ENCODE measurements at places on chromosomes 2 and 18.

GRCh38 chr2:96832754-96833507 lies 10.9 kb downstream of the ANKRD23 start:
- peak; percentile 46 for DNase-seq

DNA sequence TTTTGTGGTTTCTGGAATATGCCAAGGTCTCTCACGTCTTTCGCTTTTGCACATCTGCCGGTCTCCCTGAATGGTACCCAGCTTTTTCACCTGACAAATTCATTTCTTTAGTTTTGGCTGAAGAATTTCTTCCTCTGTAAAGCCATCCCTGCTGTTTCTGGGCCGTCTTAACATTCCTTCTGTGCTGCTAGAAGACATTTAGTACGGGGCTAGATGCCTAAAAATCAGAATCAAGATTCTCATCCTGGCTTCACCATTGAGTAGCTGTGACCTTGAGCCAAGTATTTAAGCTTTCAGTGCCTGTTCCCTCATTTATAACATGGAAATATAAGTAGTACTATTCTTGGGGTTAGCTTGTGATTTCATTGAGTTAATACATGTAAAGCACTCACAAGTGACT lies 6.4 kb upstream of the BCL2 start:
- no peak for DNase-seq

DNA sequence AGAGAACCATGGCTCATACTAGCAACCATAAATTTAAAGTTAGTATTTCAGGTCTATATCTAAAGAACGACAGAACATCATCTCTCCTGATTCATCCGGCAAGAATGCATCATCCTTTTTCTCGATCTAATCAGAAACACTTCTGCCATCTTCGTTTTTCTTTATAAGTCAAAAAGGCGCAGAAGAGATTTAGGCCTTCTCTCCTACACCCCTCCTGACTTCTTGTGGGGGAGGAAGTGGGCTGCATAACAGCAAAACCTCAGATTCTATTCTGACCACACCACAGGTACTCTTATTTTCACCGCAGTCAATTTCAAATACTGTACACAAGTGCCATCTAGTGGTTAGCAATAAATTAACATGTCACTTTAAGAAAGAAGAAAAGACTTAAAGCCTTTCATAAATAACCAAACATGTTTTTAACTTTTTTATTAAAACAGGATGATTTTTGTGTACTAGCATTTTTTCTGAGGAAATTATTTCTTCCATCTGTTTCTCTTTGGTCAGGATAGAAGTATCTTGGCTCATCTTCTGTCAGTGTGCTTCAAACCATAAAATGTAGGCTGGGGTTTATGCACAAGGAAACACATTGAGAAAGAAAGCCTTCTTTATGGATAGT lies 48.4 kb upstream of the PIK3C3 start:
- DNase-seq = peak; percentile 3

GRCh38 chr2:167140767-167141166 lies 252.5 kb downstream of the XIRP2 start:
- DNase-seq = no peak

- DNase-seq = no peak
Measured at GRCh38 chr18:57961876-57962505, 82.0 kb upstream of the NEDD4L start.

GRCh38 chr2:168471163-168471475 lies 15.0 kb downstream of the CERS6 start:
- no peak for DNase-seq

DNA sequence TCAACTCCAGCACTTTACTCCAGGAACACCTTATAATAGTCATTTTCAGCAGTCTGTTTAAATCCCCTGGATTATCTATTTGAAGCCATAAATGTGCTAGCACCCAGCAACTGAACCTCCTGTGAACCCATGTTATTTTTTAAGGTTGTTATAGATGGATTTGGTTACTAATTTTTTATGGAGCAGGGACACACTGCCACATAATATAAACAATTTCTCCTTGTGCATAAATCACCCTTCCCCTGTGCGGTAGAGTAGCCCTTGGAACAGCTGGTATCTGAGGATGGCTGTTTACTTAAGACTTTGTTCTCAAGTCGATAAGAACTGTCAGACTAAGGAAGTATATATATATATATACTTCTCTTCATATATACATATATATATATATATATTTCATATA lies 367.4 kb downstream of the EPHA4 start:
- no peak for DNase-seq

DNA sequence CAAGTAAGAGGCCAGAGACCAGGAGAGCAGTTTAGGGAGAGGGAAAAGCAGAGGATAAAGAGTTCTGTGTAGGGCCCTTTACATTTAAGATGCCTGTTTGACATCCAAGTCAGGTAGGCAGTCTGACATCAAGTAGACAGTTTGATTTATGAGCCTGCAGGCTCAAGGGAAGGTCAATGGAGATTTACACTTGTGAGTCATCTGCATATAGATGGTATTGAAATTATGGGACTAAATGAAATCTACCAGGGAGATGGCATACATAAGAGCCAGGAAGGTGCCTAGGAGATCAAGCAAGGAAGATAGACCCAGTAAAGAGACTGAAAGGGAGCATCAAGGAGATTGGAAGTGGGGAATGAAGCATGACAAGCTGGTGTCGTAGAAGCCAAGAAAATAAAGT lies 212.4 kb upstream of the PKDCC start:
- no peak for DNase-seq

- no peak for DNase-seq
Measured at GRCh38 chr2:43314299-43314927, 88.0 kb upstream of the ZFP36L2 start.

DNA sequence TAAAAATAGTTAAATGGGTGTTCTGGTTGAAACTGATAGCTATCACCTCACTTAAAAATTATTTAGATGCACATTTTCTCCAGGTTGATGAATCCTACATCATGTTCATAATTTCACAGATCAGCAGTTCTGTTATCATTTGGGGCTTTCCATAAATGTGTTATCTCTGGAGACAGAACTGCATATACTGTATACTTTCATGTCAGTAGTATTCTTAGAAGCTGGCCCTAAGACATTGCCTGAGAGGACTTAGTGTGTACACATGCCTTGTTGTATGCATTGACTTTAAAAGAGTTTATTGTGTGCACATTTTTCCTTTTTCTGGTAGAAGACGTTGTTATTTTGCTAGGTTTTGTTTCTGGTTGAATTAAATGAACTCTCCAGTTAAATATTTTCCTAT lies 41.0 kb downstream of the PIK3C3 start:
- no peak for DNase-seq

DNA sequence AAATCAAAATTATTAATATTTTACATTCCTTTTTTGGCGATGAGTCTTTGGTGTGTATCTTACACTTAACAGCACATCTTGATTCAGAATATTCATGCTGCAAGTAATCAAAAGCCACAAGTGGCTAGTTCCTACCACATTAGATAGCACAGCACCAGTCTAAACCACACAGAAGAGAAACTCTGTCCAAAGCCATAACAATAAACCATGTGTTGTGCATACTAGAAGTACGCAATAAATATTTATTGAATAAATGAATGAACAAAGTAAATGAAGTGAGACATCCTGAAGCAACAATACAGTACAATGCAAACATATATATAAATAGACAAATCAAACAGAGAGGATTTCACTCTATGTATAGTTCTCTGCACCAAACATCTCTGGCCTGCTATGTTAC lies 287.3 kb downstream of the EXOC6B start:
- no peak for DNase-seq

GRCh38 chr2:183543731-183544130 lies 419.5 kb downstream of the NUP35 start:
- DNase-seq = peak; percentile 17

DNA sequence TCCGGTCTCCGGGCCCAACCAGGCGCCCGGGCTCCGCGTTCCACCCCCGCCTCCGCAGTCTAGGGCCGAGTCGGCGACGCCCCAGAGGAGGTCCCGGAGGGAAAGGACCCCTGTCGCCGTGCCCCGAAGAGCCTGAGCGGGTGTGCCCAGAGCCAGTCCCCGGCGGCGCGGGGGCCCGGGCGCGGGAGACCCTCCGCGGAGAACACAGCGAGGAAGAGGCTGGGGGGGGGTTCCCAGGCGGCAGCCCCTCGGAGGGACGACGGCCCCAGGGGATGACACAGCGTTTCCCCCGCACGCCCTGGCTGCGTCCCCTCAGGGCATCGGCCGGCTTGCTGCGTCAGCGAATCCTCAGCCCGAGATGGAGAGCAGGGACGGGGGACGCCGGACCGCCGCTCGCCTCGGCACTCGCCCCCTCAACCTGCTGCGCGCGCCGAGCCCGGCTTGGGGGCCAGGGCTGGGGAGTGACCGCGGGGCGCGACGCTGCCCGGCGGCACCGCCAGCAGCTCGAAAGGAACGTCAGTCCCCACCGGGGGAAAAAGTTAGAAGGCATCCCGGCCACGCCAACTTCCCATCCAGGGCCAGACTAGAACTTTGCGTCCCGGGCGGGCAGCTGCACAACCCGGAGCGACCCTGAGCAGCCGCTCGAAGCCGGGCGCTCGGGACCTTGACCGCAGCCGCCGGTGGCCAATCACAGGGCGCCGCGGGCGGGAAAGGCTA lies 711 bp downstream of the SFXN5 start:
- peak; percentile 48 for DNase-seq

GRCh38 chr2:237591141-237591881 lies 777 bp upstream of the RAB17 start:
- no peak for DNase-seq

- peak; percentile 17 for DNase-seq
Measured at GRCh38 chr2:179440642-179441251, 176.1 kb upstream of the SESTD1 start.

- no peak for DNase-seq
Measured at GRCh38 chr2:149513461-149513860, 74.1 kb downstream of the MMADHC start.
